ENCODE measurements at places on chromosomes 4 and X.

DNA sequence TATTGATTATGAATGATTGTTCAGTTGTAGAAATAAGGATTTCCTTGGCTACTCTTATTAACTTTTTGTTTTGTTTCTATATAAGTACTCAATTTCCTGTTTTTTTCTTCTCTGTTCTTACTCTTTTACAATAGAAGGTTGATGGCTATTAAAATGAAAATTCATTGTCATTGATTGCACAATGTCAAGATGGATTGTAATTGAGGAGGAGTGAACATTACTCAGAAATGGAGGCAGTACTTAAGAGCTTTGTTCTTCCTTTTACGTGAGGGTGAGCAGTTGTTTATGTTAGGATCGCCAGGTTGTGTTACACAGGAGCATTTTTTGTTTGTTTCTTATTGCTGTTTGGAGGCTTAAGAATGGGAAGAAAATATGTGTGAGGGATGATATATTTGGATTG, 2062.4 kb downstream of the ARAP2 start:
- H3K4me1 ChIP-seq: no peaks in the 10 kb centered on the region
- DNase-seq: no peak
- no peaks in the 10 kb centered on the region for H3K27me3 ChIP-seq
- no peak overlapping the region for H3K27ac ChIP-seq
- H3K4me3 ChIP-seq: no peak overlapping the region

DNA sequence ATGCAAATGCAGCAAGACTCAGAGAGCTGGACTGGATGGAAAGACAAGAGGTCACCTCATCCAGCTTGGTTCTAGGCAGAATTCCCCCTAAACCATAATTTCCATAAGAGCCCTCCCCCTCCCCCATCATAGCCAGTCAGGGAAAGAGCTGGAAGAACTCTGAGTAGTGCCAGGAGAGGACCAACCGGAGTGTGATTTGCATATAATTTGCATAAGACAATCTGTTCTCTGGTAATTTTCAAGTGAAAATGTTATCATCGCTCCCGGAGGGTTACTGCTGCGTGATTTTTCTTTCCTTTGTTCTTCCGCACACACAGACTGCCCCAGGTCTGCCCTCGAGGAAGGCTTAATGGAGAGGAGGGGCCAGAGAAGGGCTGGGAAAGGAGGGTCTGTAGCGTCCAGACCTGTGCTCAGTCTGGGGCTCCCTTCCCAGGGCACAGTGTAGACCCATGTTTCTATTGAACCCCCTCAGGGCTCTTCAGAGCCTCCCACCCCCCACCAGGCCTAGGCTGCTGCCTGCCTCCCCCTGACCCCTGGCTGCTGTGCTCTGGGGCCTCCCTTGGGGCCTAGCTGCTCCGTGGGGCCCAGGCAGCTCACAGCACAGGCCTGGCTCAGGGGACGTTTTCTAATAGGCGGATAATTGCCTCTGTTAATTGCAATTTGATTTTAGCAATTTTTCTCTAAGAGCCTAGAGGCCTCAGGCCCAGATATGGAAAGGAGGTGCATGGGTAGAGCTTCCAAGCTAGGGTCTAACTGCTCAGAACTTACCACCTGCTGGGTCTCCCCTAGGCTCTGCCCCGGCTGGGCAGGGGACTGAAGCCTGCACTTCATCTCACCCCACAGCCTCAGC, 90.4 kb upstream of the PJA1 start:
- no peaks in the 10 kb centered on the region for H3K4me1 ChIP-seq
- H3K27me3 ChIP-seq: no peaks in the 10 kb centered on the region
- DNase-seq: no peak
- H3K27ac ChIP-seq: no peak overlapping the region

- no peaks in the 10 kb centered on the region for H3K36me3 ChIP-seq
- no peak for DNase-seq
- no peaks in the 10 kb centered on the region for H3K4me1 ChIP-seq
- no peak overlapping the region for H3K27ac ChIP-seq
- no peak overlapping the region for H3K4me3 ChIP-seq
- no peaks in the 10 kb centered on the region for H3K27me3 ChIP-seq
These were observed 76.2 kb downstream of the DOCK11 start for GRCh38 chrX:118571836-118572235.

DNA sequence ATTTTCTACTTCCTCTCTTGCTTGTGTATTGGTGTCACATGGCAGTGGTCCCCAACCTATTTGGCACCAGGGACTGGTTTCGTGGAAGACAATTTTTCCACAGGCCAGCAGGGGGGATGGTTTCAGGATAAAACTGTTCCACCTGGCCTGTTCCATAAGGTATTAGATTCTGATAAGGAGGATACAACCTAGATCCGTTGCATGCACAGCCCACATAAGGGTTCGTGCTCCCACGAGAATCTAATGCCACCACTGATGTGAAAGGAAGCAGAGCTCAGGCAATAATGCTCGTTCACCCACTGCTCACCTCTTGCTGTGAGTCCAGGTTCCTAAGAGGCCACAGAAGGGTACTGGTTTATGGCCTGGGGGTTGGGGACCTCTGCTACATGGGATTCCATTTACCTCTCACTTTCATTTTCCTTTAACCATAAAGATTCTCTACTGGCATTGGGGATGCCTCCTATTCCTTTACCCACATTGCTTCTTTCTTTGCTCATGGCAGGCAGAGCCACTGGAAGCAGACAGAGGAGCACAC, 38.1 kb downstream of the SEC31A start:
- no peak overlapping the region for H3K4me3 ChIP-seq
- DNase-seq: no peak
- no peaks in the 10 kb centered on the region for H3K27me3 ChIP-seq
- H3K36me3 ChIP-seq: peaks cover 30% of the 10 kb centered on the region

- H3K27me3 ChIP-seq: no peaks in the 10 kb centered on the region
- DNase-seq: no peak
- H3K27ac ChIP-seq: no peak overlapping the region
- H3K36me3 ChIP-seq: peaks cover 22% of the 10 kb centered on the region
- H3K4me1 ChIP-seq: peaks cover 8% of the 10 kb centered on the region
These were observed 19.5 kb downstream of the REST start for GRCh38 chr4:56927196-56927595.

GRCh38 chrX:80765220-80765625, 44.5 kb downstream of the BRWD3 start:
- H3K4me3 ChIP-seq: no peak overlapping the region
- no peaks in the 10 kb centered on the region for H3K36me3 ChIP-seq
- no peaks in the 10 kb centered on the region for H3K27me3 ChIP-seq
- H3K27ac ChIP-seq: no peak overlapping the region
- DNase-seq: no peak
- H3K4me1 ChIP-seq: peaks cover 18% of the 10 kb centered on the region

DNA sequence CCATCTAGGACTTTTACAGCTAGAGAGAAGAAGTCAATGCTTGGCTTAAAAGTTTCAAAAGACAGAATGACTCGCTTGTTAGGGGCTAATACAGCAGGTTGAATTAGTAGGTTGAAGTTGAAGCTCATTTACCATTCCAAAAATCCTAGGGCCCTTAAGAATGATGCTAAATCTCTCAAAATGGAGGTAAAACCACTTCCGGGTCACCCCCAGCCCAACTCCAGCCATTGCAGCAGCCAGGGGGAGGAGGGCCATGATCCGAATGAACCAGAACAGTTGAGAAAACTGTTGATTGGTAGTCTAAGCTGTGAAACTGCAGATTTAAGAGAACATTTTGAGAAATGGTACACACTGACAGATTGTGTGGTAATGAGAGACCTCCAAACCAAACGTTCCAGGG, 245.4 kb downstream of the HNRNPD start:
- H3K27ac ChIP-seq: no peak overlapping the region
- peaks cover 11% of the 10 kb centered on the region for H3K27me3 ChIP-seq
- H3K36me3 ChIP-seq: no peaks in the 10 kb centered on the region
- no peak overlapping the region for H3K4me3 ChIP-seq
- H3K4me1 ChIP-seq: no peaks in the 10 kb centered on the region

- no peaks in the 10 kb centered on the region for H3K36me3 ChIP-seq
- no peak for DNase-seq
- H3K4me3 ChIP-seq: no peak overlapping the region
- H3K4me1 ChIP-seq: no peaks in the 10 kb centered on the region
- no peak overlapping the region for H3K27ac ChIP-seq
- peaks cover 4% of the 10 kb centered on the region for H3K27me3 ChIP-seq
These were observed 609.5 kb upstream of the FAM241A start for GRCh38 chr4:111535792-111536191.

DNA sequence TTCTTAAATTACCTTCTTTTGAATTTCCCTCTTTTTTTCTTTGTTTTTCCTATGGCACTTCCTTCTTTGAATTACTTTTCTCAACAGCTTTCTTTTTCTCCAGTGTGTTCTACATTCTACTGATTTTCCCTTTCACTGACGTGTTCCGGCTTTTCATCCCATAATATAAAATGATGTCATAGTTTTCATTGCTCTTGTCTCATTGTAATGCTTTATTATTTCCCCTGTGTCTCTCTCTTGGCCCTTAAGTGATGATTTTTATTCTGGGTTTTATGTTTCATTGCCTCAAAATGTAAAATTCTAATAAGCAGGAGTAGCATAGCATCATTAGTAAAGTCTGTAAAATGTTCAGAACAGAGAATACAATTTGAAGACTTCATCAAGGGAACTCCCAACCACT, 299.3 kb downstream of the KCTD8 start:
- no peaks in the 10 kb centered on the region for H3K36me3 ChIP-seq
- no peak for DNase-seq
- no peaks in the 10 kb centered on the region for H3K27me3 ChIP-seq
- H3K4me3 ChIP-seq: no peak overlapping the region
- H3K4me1 ChIP-seq: no peaks in the 10 kb centered on the region

- peaks cover 2% of the 10 kb centered on the region for H3K4me1 ChIP-seq
- H3K4me3 ChIP-seq: no peak overlapping the region
- H3K27me3 ChIP-seq: no peaks in the 10 kb centered on the region
- no peak for DNase-seq
These were observed 168.9 kb downstream of the HS3ST1 start for GRCh38 chr4:11259837-11260236.

DNA sequence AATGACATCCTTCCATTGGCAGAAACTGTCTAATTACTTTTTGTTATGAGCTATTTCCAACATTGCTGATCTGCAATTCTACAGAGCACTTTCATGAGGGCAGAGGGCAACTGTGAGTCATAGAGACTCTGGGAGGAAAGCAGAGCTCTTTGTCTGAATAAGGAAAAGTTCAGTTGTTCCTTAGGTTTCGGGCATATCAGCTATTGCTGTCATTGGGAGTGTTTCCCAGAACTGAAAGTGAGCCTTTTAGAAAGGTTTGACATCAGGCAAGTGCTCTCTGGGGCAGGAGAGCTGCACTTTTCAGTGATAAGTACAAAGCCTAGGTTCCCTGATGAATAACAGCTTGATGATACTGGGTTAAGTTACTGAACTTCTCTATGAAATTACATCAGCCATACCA, 119.2 kb upstream of the EDNRA start:
- H3K36me3 ChIP-seq: no peaks in the 10 kb centered on the region
- no peak for DNase-seq
- no peaks in the 10 kb centered on the region for H3K4me1 ChIP-seq
- H3K27ac ChIP-seq: no peak overlapping the region
- no peak overlapping the region for H3K4me3 ChIP-seq

GRCh38 chr4:54727346-54727745, 69.6 kb downstream of the KIT start:
- peaks cover 22% of the 10 kb centered on the region for H3K4me1 ChIP-seq
- H3K4me3 ChIP-seq: peak overlapping the region; percentile 32
- no peak overlapping the region for H3K27ac ChIP-seq
- DNase-seq: no peak

DNA sequence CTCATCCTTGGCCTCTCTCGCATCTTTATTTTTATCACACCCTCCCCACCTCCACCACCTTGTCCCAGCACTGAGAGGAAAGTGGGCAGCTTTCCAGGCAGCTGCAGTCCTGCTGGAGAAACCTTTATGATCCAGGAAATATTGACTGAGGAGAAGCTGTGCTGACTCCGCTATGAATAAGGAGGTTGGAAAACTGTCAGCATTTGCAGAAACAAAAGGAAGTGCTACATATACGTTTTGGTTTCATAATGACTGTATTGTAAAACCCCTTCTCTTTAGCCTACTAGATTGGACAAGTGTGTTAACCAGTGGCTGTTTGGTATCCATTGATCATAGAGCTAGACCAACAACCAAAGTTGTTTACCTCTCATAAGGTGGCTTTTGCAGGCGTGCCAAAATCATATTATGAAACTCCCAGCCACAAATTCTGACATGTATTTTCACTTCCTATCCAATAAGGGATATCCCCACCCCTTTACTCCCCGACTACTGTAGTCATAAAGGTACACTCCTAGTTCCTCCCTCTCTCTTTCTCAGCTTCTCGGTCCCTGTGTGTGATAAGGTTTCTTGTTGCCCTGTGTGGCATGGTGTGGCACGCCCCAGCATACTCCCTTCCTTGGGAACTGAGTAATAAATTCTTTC, 88.4 kb downstream of the GPR143 start:
- H3K27me3 ChIP-seq: no peaks in the 10 kb centered on the region
- H3K27ac ChIP-seq: peak overlapping the region; percentile 99
- peaks cover 18% of the 10 kb centered on the region for H3K4me1 ChIP-seq
- peak; percentile 64 for DNase-seq
- H3K36me3 ChIP-seq: peaks cover 9% of the 10 kb centered on the region
- peak overlapping the region; percentile 30 for H3K4me3 ChIP-seq

- H3K27me3 ChIP-seq: no peaks in the 10 kb centered on the region
- no peak for DNase-seq
- H3K27ac ChIP-seq: no peak overlapping the region
- no peak overlapping the region for H3K4me3 ChIP-seq
- no peaks in the 10 kb centered on the region for H3K36me3 ChIP-seq
These were observed 445.2 kb downstream of the GRXCR1 start for GRCh38 chr4:43337707-43338106.

GRCh38 chr4:40763228-40763716, 13.5 kb downstream of the NSUN7 start:
- H3K4me1 ChIP-seq: peaks cover 6% of the 10 kb centered on the region
- no peak for DNase-seq
- H3K36me3 ChIP-seq: no peaks in the 10 kb centered on the region
- H3K27me3 ChIP-seq: no peaks in the 10 kb centered on the region
- H3K4me3 ChIP-seq: no peak overlapping the region
- no peak overlapping the region for H3K27ac ChIP-seq

DNA sequence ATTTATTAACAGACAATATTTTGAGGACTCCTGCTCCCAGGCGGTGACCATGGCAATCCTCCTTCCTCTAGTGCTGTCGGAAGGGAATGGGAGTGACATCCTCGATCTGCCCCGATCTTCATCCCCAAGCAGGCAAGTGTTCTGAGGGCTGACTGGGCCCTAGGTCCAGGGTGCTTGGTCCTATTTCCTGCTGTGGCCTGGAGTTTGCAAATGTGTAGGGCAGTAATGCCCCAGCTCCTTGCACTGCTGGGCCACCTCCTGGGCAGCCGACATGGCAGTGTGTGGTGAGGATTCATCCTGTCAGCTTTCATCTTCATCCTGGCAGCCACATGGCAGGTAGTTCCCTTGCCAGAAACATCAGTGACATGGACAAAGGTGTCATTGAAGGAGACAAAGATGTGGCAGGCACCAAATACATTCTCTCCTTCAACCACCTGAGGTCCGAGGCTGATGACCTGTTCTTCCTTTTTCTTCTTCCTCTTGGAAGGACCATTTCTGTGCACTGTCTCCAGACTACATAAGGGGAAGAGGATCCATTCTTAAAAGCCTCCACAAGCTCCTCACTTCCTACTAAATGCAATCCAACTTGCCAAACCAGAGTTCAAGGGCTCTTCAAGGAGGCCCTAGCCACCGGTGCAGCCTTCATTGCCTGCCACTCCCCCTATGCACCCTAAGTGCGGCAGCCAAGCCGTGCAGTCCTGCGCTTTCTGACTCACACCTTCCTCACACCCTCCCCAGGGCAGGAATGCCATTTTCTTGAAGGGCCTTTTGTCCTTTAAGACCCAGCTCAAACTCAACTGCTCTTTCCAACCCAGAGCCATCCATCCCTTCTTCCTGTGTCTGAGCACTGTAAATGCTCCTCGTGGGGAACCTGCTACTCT, 65.7 kb downstream of the TMEM154 start:
- no peak for DNase-seq
- H3K36me3 ChIP-seq: peaks cover 5% of the 10 kb centered on the region
- peaks cover 5% of the 10 kb centered on the region for H3K27me3 ChIP-seq
- no peak overlapping the region for H3K4me3 ChIP-seq
